Spinal cord (tissue), 10 donors: ENCODE measurements at places on chromosomes 3 and 15. TPM values are rescaled to one million over a fixed set of nuclear protein-coding genes. Genes with fewer than 3 reads are reported as not detected.
A peak's percentile ranks its signal among the peaks of the same experiment; 100 is the strongest.

The IL20RB gene
- polyA plus RNA-seq, result 0.60 TPM

The ANKRD34C gene
- polyA plus RNA-seq, result 0.42 TPM

DNA sequence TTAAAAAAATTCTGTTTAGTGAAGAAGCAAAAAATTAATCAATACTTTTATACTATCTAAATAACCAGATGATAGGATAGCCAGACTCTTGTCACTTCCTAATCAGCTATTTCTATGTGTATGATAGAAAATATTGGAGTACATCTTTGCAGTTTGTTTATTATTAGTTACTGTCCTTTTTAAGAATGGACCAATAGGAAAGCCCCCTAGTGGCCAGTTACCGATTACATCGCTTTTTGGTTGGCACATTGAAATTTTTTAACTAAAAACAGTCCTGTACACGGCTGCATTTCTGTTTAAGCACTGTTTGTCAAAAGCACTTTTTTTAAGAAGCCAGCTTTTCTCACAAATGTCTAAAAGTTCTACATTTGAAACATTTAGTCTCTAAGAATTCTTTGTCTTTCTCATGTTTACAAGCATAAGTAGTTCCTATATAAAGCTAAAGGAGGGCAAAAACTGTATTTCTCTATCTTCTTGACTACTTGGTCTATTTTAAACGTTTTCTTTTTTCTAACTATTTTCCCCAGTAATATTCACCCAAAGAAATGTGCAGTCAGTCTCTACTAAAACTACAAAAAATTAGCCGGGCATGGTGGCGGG lies 253.2 kb upstream of the LRTM1 start:
- DNase-seq, result peak; percentile 35

DNA sequence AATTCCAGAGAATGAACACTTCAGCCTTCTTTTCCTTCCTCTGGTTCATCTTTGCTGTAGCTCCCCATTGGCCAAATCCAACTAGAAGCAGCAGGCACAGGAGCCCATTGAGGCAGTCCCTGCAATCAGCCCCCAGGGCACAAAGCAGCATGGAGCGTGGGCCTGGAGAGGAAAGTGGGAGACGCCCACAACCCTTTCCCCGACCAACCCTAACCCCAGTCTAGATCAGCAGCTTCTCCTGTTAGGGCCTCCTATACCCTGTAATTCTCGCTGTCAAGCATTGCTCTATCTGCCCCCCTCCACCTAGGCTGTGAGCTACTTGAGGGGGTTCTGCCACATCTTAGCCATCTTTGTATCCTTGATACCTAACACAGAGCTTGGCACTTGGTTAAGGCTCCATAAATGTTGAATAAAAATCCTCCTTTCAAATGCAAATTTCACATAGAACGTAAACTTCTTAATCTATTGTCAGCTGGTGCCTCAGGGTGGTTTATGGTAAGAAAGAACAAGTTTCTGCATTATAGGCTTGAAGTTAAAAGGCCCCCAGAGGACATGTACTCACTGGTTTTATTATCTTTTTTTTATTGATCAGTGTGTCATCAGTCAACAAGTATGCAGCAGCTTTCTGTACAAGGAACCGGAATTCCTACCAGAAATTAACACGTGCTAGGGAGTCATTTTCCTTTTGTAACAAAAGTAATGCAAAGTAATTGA lies 97.9 kb upstream of the PFN2 start:
- no peak for DNase-seq

- no peak for DNase-seq
These were observed 41.4 kb upstream of the LMCD1 start for GRCh38 chr3:8460050-8460708.

The CX3CR1 gene
- polyA plus RNA-seq, result 70.2 TPM

GRCh38 chr3:106183762-106184391 lies 315.1 kb upstream of the CBLB start:
- peak; percentile 38 for DNase-seq

The SNTN gene
- 0.55 TPM for polyA plus RNA-seq

The PLS1 gene
- 3.1 TPM for polyA plus RNA-seq

GRCh38 chr3:125059488-125060245 lies 3.9 kb upstream of the HEG1 start:
- no peak for DNase-seq

The RBPMS2 gene
- 6.3 TPM for polyA plus RNA-seq

- no peak for DNase-seq
These were observed 138.4 kb downstream of the LEKR1 start for GRCh38 chr3:156964577-156964976.

- no peak for DNase-seq
These were observed 68.7 kb upstream of the MB21D2 start for GRCh38 chr3:192986379-192986778.

The C3orf49 gene
- 1.3 TPM for polyA plus RNA-seq

GRCh38 chr3:119630128-119630879 lies 30.1 kb downstream of the POPDC2 start:
- no peak for DNase-seq

The C3orf33 gene
- 9.7 TPM for polyA plus RNA-seq

DNA sequence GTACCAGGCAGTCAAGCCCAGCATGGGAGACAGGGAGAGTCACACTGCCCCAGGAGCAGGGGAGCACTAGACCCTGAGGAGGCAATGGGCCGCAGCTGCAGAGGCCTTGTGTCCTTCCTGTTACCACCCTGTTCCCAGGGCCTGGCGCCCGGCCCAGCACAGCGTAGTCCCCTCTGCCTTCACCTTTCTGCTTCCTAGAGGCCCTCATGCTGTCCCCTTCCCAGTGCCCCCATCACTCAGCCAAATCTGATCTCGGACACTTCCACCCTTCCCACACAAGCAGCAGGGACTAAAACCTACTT lies 6.9 kb upstream of the TBC1D2B start:
- DNase-seq, result no peak

DNA sequence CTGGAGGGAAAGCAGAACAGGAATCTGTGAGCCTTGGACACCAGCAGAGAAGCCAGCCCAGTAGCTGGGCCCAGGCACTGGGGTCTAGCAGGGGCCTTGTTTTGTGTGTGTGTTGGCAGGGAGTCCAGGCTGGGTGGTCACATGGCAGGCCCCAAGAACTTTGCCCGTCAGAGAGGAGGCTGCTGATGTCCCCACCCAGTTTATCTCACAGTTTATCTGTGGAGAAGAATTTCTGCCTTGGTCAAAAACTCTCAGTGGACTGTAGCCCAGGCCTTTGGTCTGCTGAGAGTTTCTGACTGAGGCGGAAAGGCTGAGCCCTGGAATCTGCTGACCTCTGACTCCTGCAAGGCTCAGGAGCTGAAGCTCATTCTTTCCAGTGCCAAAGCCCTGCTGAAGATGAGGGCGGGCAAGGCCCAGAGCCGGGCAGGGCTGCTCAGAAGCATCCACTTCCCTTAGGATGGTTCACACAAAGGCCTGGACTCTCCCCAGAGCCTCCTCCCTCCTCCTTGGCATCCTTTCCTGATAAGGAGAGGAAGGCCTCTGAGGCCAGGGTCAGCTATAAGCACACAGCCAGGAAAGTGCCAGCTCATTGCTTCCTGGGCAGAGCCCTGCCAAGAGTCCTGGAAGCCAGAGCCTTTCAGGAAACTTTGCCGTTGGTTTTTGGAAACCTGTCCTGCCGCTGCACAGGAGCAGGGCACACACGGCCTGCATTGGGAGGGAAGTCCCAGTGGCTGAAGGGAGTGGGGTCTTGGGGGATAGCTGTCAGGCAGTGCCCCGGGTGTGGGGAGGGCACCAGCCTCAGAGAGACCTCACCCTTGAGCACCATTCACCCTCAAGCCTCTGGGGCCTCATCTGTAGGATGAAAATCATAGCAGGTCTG lies 37.2 kb upstream of the SLCO2A1 start:
- DNase-seq, result no peak

The IL5RA gene
- polyA plus RNA-seq, result 4.3 TPM

GRCh38 chr3:30730967-30731366 lies 124.6 kb downstream of the TGFBR2 start:
- DNase-seq, result no peak

- no peak for DNase-seq
These were observed 5.6 kb downstream of the SUCNR1 start for GRCh38 chr3:151879037-151879436.
